Right cardiac atrium (tissue), 5 donors: ENCODE measurements at places on chromosomes 2 and 18.

GRCh38 chr18:50447952-50448351 lies 73.1 kb downstream of the SKA1 start:
- DNase-seq: no peak

GRCh38 chr2:216740557-216741222 lies 45.3 kb upstream of the IGFBP5 start:
- DNase-seq: peak; percentile 54

DNA sequence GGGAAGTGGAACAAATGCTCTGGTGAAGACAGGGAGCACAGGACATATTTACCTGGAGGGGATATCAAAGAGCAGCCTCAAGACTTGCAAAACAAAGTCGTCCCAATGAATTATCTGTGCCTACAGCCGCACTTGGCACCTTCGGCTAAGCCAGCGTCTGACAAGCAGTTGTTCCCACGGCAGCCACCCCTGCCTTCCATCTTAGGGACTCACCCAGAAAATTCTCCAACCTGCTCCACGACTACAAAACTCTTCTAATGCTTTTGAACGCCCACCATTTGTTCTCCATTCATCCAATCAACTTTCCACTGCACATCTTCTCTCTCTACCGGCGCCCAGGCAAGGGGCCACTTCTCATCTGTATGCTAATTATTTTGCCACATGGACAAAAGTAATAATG lies 7.0 kb downstream of the MYT1L start:
- no peak for DNase-seq

DNA sequence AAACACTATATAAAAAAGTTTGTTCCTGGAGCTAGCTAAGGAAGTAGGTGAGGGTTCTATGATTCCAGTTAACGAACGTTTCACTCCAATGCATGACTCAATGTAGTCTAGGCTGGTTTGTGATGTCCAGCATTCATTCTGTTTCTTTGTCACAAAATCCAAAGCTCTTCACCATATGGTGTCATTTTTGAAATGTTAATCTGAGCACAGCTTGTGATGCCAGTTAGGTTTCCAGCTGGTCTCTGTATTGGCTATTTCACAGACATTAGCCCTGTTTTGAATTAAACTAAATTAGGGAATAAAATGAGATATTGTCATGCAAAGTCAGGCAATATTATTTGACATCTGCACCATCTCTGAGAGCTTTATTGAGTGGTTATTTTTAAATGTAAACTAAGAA lies 159.4 kb downstream of the RBM43 start:
- no peak for DNase-seq

- DNase-seq: no peak
These were observed 437.2 kb upstream of the TNP1 start for GRCh38 chr2:217297096-217297495.

DNA sequence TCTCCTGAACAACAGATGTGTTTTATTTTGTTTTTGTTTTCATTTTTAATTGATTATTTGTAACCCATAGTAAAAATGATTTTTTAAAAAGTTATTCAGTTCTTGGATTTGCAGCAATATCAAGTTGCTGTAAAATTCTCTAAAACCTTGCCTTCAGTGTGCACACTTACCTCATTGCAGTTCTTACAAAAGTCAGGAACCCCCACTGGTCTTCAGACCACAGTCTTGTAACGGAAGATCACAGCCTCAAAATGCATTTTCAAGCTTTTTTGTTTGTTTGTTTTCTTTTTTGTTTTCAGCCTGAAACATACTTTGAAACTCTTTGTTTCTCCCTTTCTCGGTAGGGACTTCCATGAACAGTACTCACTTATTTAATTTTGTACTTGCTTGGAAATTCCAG lies 1012.8 kb upstream of the GYPC start:
- DNase-seq: no peak

DNA sequence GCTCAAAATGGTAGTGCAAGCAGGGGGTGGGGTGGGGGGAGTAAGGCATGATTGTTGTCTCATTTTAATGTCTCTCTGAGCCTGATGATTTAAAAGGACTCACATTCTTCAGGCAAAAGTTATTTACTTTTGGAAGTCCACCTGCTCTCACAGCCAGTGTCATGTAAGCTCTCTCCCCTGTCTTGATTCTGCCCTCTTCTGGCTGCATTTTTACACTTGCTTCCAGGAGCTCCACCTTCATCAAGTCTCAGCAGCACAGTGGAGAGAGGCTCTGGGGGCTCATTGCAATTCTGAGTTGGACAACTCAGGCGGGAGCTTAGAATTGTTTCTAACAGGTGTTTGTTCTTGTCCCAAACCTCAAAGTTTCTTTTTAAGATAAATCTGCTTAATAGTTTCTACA lies 39.2 kb downstream of the GNAL start:
- no peak for DNase-seq

- DNase-seq: peak; percentile 59
These were observed 618 bp upstream of the LYPD1 start for GRCh38 chr2:132670496-132671150.

DNA sequence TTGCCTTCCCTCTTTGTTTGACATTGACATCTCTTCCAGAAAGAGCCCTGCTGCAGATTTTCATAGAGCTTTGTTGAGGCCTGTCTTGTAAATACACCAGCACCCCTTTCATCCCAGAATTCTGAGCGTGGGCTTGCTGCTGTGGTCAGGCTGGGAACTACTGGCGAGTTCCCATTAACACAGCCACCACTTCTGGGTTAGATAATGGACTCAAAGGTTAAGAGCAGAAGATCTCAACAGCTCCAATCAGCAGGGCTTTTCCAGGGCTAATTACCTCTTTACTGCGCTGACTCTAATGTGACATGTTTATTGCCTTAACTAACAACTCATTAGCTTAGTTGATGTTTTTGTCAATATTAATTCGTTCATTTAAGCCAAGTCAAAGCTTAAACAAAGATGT lies 235.9 kb upstream of the BOD1L2 start:
- no peak for DNase-seq

DNA sequence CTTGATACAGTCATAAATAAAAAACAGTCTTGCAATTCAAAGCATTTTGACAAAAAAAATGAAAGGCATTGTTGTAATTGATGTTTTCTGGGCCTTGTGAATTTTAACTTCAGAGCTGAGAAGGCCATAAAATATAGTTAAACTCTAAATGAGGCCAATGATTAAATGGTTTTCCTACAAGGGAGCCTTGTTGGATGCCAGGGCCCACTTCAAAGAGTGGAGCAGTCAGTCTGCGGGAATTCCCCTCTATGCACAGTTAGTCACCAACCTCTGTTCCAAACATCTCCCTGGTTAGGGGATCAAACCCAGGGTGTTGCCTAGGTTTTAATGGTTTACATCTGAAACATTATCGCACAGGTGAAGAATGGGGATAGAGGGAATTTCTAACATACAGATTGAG lies 143.4 kb downstream of the NCKAP5 start:
- no peak for DNase-seq

DNA sequence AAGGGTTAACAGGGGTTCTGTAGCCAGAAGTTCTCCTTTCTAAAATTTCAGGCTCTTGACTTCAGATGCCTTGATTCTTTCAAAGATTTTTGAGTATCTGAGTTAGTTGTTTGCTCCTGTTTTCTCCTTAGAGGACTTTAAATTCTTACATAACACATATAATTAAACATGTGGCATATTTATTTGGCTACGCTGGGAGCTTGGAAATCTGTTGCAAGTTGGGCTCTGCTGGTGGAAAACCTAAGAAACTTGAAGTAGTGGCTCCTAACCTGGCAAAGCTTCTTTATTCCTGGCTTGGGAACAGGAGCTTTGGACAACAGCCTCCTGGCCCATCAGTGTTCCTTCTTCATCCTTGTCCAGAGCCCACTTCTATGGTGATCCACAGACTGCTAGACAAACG lies 72.6 kb downstream of the VIT start:
- DNase-seq: no peak

- DNase-seq: no peak
These were observed 64.7 kb downstream of the PTPN2 start for GRCh38 chr18:12819322-12819721.

GRCh38 chr2:40358783-40359182 lies 93.1 kb downstream of the SLC8A1 start:
- no peak for DNase-seq

GRCh38 chr2:3585261-3586109 lies 9.4 kb upstream of the COLEC11 start:
- peak; percentile 89 for DNase-seq
